Stimulated activated CD8-positive, alpha-beta memory T cell treated with anti-CD3 and anti-CD28 coated beads, Interleukin-2, amount 100 ng/mL, for 1 hour (primary cell): ENCODE measurements at places on chromosomes 11 and 22.

GRCh38 chr22:47567126-47568090 lies 805.0 kb downstream of the TBC1D22A start:
- DNase-seq = no peak

DNA sequence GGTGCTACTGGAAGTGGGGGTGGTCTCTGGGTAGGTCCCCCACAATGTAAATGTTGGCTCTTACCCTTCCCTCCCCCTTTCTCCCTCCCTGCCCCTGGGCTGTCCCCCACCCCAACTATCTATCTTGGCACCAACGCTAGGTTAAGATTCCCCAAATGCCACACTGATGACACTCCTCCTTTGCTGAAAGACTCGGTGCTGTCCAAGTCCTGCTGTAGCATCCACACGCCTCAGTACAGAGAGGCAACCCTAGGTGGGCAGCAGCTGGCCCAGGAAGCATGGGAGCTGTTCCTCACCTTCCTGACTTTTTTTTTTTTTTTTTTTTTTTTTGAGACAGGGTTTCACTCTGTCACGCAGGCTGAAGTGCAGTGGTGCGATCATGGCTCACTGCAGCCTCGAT lies 3.4 kb upstream of the KCTD17 start:
- no peak for DNase-seq

GRCh38 chr11:75919525-75919924 lies 104.5 kb downstream of the UVRAG start:
- no peak for DNase-seq

DNA sequence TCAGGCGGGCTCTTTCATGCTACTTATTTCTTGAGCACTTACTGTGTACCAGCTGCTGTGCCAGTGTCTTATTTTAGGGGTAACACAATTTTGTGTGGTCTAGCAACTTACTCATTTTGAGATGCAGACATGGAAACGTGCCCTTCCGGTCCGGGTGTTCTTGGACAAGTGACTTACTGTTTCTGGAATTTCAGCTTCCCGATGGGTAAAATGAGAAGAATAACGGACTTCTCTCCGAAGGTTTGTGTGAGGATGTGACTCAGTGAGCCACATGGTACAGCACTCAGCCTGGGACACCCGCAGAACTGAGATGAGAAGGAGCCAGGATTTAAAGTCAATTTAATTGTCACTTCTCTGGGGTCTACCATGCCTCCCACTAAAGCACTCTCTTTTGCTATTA lies 114.5 kb upstream of the SYT13 start:
- DNase-seq = no peak

- DNase-seq = no peak
Observed at GRCh38 chr11:70477176-70477575, 78.8 kb downstream of the CTTN start.

GRCh38 chr11:121554552-121554951 lies 101.8 kb upstream of the SORL1-AS1 start:
- DNase-seq = no peak

DNA sequence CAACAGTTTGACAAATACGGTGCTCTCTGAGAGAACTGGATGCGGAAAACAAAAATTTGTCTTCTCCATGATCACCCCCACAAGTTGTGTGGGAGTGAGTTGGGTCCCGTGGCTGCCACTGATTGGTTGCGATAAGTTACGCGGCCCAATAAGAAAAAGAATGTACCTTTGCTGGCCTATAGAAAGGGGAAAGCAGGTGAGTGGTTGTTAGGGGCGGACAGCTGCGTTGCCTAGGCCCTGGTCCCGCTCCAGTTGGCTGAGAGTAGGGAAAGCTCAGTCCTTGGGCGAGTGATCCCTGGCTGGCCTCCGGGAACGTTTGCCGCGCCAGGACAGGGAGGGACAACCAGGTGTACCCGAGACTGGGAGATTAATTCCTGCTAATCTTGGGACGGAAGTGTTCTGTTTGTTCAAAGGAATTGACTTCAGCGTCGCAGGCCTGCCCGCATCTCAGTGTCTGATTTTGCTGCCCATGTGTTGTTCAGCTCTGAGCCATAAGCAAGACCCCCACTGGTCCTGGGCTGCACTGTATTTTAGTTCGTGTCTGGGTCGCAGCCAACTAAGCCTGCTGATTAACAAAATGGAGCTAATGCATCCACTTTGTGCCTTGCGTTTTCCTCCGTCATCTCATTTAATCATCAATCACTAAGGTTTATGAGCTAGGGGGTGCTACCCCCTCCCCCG lies 773 bp upstream of the SYVN1 start:
- DNase-seq = peak; percentile 62

DNA sequence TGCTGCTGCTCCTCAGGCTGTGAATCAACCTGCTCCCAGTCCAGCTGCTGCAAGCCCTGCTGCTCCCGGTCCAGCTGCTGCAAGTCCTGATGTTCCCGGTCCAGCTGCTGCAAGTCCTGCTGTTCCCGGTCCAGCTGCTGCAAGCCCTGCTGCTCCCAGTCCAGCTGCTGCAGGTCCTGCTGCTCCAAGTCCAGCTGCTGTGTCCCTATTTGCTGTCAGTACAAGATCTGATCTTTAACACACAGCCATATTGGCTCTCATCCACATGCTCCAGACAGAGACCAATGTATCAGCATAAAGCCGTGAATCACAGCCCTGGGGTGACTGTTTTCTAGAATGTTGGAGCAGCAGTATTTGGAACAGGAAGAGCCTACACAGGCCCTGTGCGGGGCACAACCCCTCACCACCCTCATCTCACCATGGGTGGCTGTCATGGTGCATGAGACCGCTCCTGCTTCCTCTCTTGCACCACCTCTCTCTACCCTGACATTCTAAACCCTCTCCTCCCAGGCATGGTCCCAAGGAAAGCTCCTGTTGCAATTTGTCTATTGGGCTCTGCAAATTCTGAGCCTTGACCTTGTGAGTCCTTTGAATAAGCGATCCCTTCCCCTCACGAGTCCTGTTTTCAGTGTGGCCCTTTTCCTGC lies 3.5 kb downstream of the KRTAP5-10 start:
- DNase-seq = no peak

DNA sequence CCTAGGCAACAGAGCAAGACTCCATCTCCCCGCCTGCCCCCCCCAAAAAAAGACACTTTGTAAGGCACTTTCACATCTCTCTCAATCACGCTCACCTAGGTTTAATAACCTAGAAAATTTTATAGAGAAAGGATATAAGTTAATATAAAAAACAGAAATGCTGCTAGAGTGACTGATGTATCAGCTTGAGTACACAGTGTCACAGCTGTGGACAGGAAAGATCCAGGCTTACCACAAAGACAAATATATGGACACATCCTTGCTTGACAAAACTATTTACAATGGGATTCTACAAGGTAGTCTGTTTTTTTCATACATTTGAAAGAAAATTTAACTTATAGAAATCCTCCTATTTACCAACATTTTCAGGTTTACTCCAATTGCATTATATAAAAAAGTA lies 96.7 kb downstream of the ABTB2 start:
- no peak for DNase-seq

- DNase-seq = no peak
Observed at GRCh38 chr11:3123305-3123704, 41.8 kb downstream of the OSBPL5 start.

- peak; percentile 14 for DNase-seq
Observed at GRCh38 chr11:113289431-113290187, 24.8 kb upstream of the TTC12 start.

- DNase-seq = no peak
Observed at GRCh38 chr22:46131151-46131587, 19.2 kb upstream of the PPARA start.

DNA sequence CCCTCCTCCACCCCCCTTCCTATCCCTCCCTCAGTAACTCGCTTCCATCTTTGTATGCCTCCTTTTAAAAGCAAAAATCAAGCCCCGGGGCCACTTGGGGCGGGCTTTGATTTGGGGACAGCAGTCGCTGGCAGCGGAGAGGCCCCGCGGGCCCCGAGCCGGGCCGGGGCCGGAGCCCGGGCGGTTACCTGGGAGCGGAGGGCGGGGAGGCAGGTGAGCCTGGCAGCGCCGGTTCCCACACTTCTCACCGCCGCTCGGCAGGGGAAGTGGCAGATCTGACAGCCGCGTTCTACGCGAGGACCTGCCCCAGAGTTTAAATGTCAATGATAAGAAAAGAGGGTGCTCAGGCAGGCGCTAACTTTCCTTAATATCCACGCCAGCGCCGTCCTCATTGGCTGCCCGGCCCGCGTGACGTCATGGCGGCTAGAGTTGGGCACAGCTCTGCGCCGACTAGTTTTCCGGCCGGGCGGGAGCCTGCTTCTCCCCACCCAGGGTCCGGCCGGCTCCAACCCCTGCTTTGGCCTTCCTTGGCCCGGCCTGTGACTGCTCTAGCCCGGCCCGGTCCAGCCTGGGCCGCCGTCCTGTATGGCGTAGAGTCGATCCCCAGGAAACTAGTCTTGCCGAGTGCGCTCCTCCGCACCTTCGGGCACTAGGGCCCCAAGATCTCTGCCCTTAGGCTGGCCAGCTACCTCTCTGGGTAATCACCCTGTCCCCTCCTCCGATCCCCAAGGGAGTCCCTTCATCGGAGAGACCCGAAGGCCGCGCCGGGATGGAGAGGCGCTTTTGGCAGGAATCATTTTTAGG lies 6.7 kb upstream of the PAX6 start:
- no peak for DNase-seq

GRCh38 chr11:39786281-39786680 lies 1673.2 kb downstream of the LRRC4C start:
- no peak for DNase-seq

DNA sequence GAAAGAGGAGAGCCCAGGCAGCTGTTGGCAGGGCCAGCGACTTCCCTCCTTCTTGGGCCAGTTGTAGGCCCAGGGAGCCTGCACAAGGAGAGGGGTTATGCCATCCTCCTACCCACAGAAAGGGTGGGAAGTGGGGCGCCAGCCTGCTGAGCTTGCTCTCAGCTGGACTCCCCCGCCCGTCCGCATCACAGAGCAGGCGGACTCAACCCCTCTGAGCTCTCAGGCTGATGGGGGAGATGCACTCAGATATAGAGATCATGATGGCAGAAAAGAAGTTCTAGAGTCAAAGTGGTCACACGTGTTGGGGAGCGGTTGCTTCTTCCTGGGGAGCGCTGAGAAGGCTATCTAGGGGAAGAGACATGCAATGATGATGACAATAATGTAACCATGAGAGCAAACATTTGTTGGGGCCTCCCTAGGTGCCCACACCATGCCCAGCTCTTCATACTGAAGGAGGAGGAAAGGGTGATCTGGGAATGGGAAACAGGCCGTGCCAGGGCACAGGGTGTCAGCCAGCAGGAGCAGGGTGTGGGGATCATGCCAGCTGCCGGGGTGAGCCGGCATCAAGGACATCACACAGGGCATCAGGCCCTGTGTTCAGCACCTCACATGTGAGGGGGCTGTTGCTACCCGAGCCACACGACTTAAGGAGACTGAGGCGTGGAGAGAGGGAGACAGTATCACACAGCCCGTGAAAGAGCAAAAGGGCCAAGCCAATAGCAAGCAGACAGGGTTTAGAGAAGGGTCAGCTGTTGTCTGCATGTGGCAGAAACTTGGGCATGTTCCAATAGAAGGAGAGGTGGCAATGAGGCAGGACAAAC lies 7.7 kb downstream of the SLC35E4 start:
- no peak for DNase-seq

- no peak for DNase-seq
Observed at GRCh38 chr11:5736396-5736795, at the start of gene OR56B1. Gene OR56B1, plus strand, starts transcription at chr11:5736448. Its CDS starts 69 bp downstream, at chr11:5736517.

DNA sequence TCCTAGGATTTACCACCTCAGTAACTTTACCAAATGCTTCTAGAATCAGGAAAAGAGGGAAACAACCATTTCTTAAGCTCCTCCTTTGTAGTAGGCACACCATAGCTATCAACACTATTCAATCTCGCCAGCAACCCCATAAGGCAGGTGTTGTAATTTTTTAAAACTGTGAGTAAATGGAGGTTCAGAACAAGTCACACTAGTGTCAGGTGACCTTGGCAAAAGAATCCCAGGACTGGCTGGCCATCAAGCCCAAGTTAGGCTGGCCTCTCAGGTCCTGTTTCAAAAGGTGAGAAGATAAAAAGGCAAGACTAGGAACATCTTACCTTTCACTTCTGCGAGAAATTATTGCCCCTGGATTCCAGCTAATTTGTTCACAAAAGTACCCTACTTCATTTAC lies 713 bp downstream of the TOP3B start:
- DNase-seq = no peak

DNA sequence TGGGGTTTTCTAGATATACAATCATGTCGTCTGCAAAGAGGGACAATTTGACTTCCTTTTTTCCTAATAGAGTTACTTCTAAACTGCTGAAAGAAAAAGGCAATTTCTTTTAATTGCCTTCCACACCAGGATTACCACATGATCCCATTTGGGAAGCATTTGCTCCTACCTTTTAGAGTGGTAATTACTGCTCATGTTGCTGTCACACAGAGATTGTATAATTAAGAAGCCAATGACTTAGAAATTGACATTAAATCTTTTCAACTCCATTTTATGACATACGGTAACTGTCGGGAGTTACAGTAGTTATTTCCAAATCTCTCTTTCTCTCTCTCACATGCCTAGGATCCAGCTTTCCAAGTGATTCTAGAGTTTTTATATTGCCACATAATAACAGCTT lies 17.8 kb upstream of the RAG2 start:
- no peak for DNase-seq

- no peak for DNase-seq
Observed at GRCh38 chr11:114128399-114128798, 68.9 kb downstream of the ZBTB16 start.

GRCh38 chr22:46958658-46959057 lies 196.2 kb downstream of the TBC1D22A start:
- DNase-seq = no peak

- DNase-seq = no peak
Observed at GRCh38 chr11:103358251-103358650, 249.0 kb downstream of the DYNC2H1 start.

DNA sequence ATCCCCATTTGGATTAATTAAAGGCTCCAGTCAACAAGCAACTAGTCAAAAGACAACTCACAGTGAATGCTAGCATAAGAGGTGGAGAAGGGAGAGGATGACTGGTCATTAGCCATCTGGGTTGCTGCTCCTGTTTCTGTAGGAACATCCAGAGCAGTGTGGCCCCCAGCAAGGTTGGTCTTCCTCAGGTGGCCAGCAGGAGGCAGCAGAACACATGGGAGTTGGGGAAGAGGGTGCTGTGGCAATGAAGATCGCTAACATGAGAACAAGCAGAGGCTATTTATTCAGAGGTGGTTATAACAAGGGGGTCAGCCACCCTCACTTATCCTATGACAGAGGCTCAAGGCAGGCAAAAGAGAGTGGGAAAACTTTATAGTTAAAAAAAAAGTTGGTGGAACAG lies 21.3 kb downstream of the IZUMO1R start:
- DNase-seq = peak; percentile 15

DNA sequence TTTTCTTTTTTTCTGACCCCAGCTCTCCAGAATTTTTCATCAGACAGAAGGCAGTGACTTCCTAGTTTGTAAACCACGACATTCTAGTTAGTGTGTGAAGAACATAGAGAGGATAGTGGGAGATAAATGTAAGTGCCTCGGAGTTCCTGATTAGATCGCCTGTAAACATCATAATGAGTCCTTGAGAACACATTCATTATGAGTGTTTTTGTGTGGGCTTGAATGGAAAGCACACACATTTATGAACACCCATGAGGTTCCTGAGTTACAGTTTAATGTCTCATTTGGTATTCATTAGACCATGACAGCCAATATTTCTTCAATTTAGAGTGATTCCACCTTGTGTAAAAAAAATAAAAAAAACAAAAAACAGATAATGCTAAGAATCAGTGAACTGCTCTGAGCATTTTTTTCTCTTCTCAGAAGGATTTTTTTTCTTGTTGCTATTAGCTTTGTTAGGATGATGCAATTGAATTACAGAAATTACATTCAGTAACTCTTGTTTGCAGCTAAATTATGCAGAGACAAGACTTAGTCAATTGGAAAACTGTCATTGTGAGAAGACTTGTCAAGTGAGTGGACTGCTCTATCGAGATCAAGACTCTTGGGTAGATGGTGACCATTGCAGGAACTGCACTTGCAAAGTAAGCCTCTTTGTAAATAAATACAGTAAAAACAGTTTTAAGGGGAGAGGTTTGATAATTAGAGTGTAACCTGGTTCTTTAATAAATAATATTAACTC lies 257.6 kb downstream of the NELL1 start:
- no peak for DNase-seq
